SJSA1 (cell line): ENCODE measurements at places on chromosomes 3 and 15.

- DNase-seq = no peak
- no peak overlapping the region for H3K27ac ChIP-seq
- H3K4me3 ChIP-seq = no peak overlapping the region
- H3K36me3 ChIP-seq = no peaks in the 10 kb centered on the region
Measured at GRCh38 chr3:60746695-60747416, 504.4 kb downstream of the FHIT start.

- DNase-seq = no peak
- H3K4me3 ChIP-seq = no peak overlapping the region
- H3K27ac ChIP-seq = no peak overlapping the region
- no peaks in the 10 kb centered on the region for H3K4me1 ChIP-seq
Measured at GRCh38 chr15:74330861-74331408, 36.5 kb downstream of the CYP11A1 start.

- no peaks in the 10 kb centered on the region for H3K27me3 ChIP-seq
- peak overlapping the region; percentile 76 for H3K27ac ChIP-seq
- H3K4me3 ChIP-seq = no peak overlapping the region
- H3K4me1 ChIP-seq = peaks cover 55% of the 10 kb centered on the region
Measured at GRCh38 chr15:90684281-90684680, 32.9 kb upstream of the BLM start.

- H3K4me1 ChIP-seq = peaks cover 40% of the 10 kb centered on the region
- no peaks in the 10 kb centered on the region for H3K27me3 ChIP-seq
- peak overlapping the region; percentile 22; the same call in 1 of the 2 replicates for H3K27ac ChIP-seq
- no peak for DNase-seq
- H3K4me3 ChIP-seq = no peak overlapping the region
Measured at GRCh38 chr15:59176653-59177316, 29.9 kb upstream of the LDHAL6B start.

DNA sequence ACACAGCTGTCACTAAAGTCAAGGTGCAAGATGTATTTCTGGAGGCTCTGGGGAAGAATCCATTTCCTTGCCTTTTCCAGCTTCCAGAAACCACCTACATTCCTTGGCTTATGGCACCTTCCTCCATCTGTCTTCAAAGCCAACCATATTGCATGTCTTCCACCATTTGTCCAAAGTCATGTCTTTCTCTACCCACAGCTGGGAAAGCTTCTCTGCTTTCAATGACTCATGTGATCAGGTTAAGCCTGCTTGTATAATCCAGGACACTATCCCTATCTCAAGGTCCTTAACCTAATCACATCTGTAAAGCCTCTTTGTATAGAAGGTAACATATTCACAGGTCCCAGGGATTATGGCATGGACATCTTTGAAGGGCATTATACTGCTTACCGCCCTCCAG is 14.2 kb downstream of the ARHGAP31 start:
- H3K27ac ChIP-seq = peak overlapping the region; percentile 65; the same call in 1 of the 2 replicates
- no peak overlapping the region for H3K4me3 ChIP-seq
- H3K27me3 ChIP-seq = no peaks in the 10 kb centered on the region
- H3K36me3 ChIP-seq = peaks cover 23% of the 10 kb centered on the region
- H3K4me1 ChIP-seq = peaks cover 71% of the 10 kb centered on the region
